ENCODE measurements at places on chromosomes 5 and 9.

GRCh38 chr5:3139499-3139931, 388.0 kb upstream of the IRX2 start:
- peak; percentile 34 for DNase-seq

DNA sequence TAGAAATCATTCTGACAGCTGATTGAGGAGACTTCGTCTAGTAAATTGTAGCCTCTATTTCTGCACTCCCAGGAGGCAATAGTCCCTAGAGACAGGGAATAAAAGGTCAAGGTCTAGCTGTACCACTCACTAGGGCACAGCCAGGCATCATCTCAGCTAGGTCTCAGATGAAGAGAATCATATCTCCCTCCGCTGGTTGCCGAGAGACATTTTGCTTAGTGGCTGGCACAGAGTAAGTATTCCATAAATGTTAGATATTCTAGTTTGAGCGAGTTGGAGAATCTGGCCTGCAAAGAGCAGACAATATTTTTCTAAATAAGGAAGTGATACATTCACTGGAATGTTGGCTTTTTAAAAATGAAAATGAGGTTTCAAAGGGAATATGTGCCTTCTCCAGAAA, 180.4 kb upstream of the ACTBL2 start:
- DNase-seq: no peak

- DNase-seq: no peak
These were observed 11.0 kb upstream of the IRF1 start for GRCh38 chr5:132501629-132501956.

GRCh38 chr9:130857864-130858738, 23.0 kb downstream of the ABL1 start:
- no peak for DNase-seq

DNA sequence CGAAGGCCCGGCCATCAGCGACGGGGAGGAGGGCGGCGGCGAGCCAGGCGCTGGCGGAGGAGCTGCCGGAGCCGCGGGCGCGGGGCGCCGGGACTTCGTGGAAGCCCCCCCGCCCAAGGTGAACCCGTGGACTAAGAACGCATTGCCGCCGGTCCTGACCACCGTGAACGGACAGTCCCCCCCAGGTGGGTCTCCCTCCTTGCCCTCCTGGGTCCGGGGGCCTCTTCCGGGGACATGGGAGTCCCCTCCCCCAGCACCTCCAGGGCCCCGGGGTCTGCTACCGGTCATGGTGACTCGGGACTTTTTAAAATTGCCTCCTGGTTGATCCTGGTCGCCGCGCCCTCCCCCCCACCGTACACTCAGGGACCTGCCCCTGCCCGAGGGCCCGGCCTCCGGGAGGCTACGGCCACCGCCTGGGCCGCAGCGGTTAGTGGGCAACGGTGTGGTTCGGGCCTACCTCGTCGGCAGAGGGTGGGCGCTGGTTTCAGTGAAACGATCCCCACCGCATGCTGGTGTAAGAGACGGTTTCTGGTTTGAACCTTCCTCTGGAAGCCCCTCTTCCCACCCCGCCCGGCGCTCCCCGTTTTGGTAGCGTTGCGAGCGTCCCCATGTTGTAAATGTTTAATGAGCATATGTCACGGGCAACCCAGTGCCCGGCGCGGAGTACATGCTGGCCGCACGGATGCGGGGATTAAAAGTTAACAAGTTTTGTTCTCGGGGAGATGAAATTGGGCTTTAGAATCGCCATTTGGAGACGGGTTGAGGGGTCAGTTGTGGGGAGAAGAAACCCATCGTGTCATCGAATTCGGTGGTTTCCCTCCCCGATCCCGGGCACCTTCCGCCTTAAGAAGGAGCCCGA, 1.1 kb downstream of the LARP1 start:
- DNase-seq: peak; percentile 41

GRCh38 chr5:67620424-67621397, 424.1 kb upstream of the CD180 start:
- DNase-seq: no peak

DNA sequence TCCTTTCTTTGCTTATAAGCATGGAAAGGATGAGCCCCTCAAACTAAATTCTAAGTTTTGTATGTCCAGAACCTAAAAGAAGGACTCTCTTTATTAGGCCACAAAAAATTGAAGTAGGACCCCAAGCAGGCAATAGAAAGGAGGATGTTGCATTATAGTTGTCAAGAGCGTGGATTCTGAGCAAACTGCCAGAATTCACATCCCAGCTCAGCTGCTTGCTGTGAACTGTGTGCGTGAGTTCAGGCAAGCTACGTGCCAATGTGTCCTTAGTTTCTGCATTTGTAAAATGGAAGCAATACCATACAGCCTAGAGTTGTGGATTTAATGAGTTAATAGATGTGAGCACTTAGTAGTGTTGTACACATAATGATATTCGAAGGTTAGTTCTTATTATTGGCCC, 70.6 kb upstream of the SLC44A1 start:
- DNase-seq: no peak

DNA sequence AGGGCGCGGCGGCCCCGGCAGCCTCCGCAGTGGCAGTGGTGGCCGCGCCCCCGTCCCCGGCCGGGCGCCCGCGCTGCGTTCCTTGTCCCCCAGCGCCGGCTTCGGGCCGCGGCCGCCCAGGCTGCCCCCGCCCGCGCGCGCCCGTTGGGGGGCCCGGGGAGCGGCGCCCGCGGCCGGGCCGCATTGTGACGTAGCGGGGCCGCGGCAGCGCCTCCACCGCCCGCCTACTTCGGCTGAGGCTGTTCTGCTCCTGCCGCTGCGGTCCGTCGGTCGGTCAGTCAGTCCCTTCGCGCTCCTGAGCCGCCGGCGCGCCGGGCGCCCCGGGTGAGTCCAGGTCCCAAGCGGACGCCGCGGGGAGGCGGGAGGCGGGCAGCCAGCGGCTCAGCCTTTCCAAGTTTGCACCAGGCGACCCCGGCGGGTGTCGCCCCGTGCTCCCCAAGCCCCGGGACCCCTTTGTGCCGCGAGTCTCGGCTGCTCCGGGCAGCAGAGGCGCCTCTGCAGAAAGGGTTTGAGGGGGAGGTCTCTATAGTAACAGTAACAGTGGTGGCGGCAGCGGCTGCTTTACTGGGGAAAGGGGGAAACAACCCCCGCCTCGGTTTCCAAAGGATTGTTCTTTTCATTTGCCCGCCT, at the start of gene SNCAIP:
Gene SNCAIP, plus strand, starts transcription at position 277 of the 630 bp plus-strand sequence. CDS start 78,898 bp downstream, outside the sequence.
- no peak for DNase-seq

- no peak for DNase-seq
These were observed 606.4 kb upstream of the CLINT1 start for GRCh38 chr5:158465086-158465972.

DNA sequence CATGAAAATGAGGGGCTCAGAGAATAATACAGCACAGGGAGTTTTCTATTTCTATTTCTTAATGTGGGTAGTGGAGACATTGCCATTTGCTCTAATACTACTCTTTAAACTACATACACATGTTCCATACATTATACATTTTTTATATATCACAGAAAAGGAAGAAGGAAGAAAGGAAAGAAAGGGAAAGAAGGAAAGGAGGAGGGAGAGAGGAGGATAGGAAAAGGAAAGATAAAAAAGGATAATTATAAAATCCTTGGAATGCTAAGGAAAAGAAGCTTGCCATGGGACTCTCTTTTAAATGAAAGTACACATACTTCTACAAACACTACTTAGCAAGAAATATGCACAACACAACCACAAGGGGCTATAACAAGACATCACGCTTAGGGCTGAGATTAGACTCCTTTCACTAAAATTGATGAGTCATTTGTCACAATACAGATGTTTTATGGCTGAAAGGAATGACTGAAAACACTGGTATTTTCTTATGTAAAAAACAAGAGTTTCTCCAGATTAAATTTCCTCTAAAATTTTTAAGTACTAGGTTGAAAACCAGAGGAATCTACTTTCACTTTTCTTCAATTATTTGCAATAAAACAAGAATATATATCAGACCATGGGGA, 219.8 kb downstream of the ARL15 start:
- no peak for DNase-seq

- DNase-seq: no peak
These were observed 72.8 kb upstream of the IFNK start for GRCh38 chr9:27451207-27451797.

DNA sequence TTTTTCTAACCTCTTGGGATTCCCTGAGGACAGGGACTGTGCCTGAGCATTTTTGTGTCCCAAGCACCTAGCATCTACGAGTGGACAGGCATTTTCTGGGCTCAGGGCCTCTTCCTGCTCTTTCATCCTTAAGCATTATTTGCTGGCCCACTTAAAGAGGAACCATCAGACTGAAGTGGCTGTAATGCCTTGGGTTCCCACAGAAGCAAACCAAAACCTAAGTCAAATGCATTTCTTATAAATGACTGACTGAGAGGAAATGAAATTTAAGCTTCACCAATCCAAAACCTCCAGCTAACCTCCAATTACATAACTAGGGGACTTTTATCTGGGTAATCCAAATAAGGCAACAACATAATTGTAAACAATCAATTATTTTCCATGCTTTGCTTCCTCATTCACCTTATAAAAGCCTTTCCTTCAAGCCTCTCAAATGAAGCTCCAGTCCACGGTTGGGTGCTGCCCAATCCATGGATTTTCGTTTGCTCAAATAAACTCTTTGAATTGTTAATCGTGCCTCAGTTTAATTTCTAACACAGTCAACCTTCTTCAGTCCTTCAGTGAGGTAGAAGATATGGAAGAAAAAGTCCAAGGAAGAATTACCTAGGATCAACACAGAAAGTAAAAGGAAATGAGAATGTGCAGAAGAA, 25.3 kb upstream of the SLC31A2 start:
- no peak for DNase-seq

DNA sequence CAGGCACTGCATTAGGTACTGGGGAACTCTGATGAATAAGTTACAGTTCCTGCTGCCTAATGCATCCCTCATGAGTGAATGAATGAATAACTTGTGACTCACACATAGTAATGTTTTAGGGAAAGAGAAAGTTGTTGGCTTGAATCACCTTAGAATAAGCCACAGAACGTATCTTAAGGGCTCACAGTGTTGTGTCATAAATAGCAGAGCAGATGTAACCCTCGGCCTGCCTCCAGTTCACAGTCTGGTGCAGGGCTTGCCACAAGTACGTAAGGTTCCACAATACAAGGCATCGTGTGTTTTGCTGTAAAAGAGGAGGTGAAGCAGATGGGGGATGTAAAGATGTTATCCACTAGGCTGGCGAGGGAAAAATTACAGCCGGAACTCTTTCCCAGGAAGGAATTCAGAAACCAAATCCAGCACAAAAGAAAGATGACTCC, 218.7 kb downstream of the TRPM3 start:
- DNase-seq: no peak

GRCh38 chr9:129719135-129719534, 33.7 kb downstream of the PTGES start:
- no peak for DNase-seq

GRCh38 chr9:131329241-131329641, 39.7 kb downstream of the PLPP7 start:
- DNase-seq: no peak

GRCh38 chr5:106374956-106375355, 1295.8 kb downstream of the EFNA5 start:
- DNase-seq: no peak

DNA sequence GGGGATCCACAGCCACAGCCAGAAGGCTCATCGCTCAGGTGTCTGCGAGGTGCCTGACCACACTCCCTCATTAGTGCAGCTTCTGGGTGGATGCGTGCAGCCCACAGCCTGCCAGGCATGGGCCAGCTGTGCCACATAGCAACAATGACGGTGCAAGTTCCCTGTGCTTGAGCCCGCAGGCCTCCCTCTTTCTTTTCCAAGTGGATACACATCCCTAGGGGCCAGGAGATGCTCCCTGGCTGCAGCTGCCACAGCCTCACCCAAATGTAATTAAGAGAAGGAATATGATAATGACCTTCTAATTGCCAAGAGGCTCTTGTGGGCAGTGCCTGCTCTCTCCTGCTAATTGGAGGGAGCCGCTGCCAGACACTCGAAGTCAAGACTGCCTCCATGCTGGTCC, 116.0 kb upstream of the PPP1R26 start:
- DNase-seq: no peak

- no peak for DNase-seq
These were observed 216.9 kb downstream of the TTLL11 start for GRCh38 chr9:121876255-121876654.

DNA sequence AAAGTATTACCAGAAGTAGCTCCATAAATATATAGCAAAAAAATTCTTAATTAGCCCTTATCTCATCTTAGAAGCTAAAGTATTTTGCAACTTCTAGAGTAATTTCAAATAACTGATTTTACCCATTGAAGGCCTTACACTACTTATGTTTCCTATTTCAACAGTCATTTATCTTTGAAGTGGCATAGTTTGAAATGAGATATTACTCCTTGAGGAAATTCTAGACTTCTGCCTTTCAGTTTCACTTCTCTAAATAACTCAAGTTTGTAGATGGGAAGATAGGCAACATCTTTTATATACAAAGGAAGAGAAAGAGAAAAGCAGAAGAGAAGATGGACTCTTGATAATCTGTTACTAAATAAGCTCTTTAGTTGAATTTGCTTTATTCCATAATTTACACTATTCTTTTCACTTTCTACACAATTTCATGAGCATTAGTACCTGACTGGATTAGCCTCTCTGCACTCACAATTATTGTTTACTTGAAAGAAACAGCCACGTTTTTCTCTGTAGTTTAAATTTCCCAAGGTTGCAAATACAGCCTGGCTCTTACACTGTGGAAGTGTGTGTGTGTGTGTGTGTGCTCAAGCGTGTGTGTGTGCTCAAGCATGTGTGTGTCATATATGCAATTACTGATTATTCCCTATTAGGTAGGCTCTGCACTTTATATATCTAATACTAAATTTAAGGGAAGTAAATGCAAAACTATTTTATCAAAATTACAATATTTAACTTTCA, 60.6 kb upstream of the EMB start:
- DNase-seq: no peak

GRCh38 chr5:110104060-110104725, 414.5 kb downstream of the MAN2A1 start:
- no peak for DNase-seq

- DNase-seq: no peak
These were observed 355.9 kb downstream of the RAB3C start for GRCh38 chr5:58938563-58939424.

- DNase-seq: peak; percentile 69
These were observed 11.1 kb upstream of the SHOC1 start for GRCh38 chr9:111805830-111806241.

GRCh38 chr9:84315278-84315877, 25.2 kb downstream of the SLC28A3 start:
- peak; percentile 73 for DNase-seq

DNA sequence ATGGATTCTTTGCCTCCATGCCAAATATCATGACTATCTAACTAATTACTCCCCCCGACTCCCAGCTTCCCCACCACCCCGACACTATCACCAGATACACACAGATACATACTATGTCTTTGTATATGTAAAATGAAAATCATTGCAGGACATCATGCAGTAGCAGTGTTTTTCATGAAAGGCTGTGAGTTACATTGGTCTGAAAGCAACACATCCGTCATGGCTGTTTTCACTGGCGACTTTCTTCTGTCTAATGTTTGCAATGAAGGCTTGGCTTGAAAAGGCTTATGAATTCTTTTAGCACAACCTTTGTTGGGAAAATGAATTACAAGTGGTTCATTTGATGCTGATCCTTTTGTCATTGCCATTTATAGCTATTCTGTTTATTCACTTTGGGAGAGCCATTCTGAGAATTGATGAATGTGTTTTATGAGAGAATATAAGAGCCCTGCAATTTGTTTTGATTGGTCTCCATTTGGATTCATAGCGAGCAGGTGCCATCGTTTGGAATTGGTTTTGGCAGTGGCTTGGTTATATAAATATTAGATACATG, 103.4 kb downstream of the PIP5K1B start:
- DNase-seq: no peak
